ENCODE measurements at places on chromosomes 1 and 21. TPM values are rescaled to one million over a fixed set of nuclear protein-coding genes. Genes with fewer than 3 reads are reported as not detected.

Gene GJA9
- not detected for total RNA-seq

DNA sequence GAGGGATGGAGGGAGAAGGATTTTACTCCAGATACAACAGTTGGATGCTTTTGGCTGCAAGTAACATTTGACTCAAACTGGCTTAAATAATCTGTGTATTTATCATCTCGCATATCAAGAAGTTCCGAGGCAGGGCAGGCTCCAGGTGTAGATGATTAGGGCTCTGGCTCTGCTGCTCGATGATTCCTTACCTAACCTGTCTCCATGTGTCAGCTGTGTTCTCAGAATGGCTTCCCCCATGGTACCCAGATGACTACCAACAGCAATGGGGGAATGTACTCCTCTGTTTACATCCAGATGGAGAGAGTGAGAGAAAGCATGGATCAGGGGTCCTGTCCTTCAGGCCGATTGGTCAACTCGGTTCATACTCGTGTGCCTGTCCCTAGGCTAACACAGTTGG lies 90.4 kb upstream of the AKT3 start:
- DNase-seq: no peak

GRCh38 chr1:233916706-233917105 lies 12.2 kb downstream of the SLC35F3 start:
- DNase-seq: no peak

DNA sequence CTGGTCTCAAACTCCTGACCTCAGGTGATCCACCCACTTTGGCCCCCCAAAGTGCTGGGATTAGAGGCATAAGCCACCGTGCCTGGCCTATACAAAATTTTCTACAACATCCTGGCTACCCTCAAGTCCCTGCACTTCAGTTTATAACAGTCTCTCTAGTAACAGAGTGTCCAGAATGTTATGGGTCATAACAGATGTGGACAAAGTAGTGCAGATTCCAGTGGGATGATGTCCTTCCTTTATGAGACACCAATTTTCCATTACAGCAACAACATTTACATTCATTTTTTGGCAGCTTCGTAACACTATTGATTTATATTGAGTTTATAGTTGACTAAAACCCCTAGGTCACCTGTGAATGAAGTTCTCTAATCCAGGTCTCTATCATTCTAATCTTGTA lies 429.4 kb upstream of the PTBP2 start:
- DNase-seq: no peak

DNA sequence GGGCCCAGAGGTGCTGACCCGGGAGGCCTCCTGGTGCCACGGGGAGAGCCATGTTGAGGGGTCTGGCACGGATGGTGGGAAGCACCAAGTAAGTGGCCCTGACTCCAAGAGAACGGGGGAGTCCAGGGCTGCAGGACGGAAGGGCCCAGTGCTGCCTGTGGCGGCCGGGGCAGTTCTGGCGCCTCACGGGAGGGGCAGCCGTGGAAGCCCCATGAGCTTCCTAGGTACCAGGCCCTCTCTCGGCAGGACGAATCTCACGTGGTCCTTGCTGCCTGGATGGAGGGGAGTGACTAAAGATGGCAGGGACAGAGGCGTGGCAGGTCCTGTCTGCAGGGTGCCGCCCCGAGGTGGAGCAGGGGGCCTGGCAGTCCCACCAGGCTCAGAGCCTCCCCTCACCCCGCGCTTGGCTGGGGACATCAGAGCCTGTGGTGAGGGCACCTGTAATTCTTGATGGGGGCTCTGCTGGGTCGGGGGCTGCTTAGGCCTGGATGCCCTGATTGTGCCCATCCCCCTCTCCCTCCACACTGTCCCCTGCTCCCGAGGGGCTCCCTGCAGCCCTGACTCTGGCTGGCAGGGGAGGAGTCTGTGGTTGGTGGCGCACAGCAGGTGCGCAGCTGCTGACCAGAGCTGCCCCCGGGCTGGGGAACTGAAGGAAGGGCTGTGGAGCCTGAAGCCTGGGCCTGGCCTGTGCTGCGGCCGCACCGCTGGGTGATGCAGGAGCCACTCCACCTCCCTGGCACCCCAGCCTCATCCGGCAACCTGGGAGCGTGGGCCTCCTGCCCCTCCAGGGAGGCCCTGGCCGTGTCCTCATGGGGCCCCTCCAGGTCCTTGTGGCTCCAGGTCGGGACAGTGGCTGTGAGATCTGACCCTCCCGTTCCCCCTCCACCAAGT lies 31.4 kb downstream of the POFUT2 start:
- no peak for DNase-seq

GRCh38 chr1:30305061-30305460 lies 418.3 kb downstream of the MATN1 start:
- DNase-seq: no peak

DNA sequence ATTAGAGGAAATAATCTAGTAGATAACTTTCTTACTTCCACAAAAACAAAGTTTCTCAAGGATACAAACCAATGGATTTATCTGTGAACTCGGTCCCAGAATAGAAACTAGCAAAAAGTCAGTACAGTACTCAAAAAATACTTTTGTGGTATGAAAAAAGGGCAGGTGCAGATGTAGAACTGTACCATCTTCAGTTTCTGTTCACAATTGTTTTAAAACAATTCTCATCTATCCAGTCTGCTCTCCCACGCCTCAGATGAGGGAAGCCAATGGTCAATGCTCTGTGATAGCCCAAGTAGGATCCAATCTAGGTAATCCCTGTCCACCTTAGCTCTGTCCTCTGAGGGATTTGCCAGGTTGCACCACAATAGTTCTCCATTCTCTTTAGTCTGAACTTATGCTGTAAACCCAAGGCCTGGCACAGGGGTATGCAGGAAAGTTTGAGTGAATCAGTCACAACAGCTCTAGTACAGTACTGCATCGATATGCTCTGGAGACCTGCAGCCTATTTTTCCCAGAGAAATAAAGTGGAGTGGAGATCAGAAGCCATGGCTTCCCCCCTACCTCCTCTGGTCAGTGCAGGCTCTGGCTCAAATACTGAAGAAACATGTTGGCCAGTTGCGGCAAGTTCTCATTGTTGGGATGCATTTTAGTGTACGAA lies 1.4 kb downstream of the KTI12 start:
- DNase-seq: no peak

All from activated naive CD4-positive, alpha-beta T cell treated with anti-CD3 and anti-CD28 coated beads, Interleukin-2, amount 50 U/mL, for 72 hours (primary cell).